ENCODE measurements at places on chromosomes 2 and 18.

- DNase-seq: no peak
Observed at GRCh38 chr18:25298853-25299274, 53.1 kb downstream of the ZNF521 start.

DNA sequence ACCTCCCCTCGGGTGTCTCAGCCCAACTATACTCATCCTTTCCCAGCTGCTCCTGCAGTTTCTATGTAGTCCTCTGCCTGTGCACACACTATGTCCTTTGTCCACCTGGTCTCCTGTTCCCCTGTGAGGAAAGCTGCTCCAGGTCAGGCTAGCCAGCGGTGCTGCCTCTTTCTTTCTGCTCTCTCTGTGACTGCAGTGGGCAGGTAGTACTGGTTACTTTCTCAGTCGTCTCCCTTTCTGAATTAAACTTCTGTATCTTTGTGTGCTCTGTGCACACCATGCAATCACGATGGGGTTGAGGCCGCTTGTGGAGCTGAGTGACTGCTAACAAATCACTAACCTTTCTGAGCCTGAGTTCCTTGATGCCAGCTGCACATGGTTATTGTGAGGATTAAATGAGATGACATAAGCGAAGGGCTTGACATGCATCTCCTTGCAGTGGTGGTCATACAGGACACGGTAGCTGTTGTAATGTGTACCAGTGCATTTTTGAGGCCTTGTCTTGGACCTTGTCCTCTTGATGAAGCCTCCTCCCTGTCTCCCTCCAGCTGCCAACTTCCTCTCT lies 3.5 kb downstream of the FARP2 start:
- DNase-seq: no peak

GRCh38 chr18:76573325-76574025 lies 78.4 kb upstream of the ZNF516 start:
- DNase-seq: no peak

DNA sequence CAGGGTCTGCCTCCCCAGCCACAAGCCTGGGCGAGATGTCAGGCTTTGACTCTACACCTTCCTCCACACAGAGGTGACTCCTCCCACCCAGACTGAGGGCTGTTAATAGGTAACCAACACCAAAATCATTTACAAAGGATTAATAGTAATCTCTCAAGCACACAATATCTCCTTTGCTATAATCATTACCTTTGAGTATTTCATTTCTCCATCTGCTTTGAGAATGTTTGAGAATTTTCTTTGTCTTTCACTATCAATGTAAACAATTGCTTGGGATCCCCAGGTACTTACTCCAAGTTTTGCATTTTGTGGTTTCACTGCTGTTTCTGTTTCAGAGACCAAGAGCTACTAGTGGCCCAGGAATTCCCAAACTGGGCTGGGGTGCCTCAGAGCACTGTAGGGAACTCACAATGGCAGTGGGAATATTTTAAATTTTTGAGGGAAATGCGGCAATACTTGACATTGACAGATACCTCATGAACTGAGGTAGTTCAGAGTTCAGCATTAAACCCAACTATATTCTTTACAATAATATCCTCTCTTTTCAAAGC lies 166.4 kb upstream of the MGAT5 start:
- DNase-seq: no peak

GRCh38 chr2:8300905-8301304 lies 381.0 kb upstream of the ID2 start:
- no peak for DNase-seq

GRCh38 chr2:62554440-62554839 lies 48.4 kb upstream of the TMEM17 start:
- no peak for DNase-seq

DNA sequence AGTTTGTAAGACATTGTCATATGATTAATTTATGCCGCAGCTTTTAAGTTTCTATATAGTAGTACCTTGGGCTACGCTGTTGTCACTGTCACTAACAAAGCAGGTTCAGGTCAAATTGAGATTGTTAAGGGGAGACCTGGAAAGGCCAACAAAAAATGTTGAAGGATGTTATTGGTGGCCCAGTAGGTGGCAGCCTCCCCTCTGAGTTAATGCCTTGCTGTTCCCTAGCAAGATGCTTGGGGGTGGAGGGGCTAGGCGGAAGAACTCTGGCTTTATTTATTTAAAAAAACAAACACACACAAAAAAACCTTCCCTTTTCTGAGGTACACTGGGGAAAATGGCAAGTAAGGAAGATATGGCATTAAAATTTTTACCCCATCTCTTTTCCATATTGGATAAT lies 128.3 kb upstream of the ATP5MC3 start:
- no peak for DNase-seq

- DNase-seq: no peak
Observed at GRCh38 chr18:8609659-8610458, 622 bp downstream of the RAB12 start.

GRCh38 chr2:176781570-176782217 lies 430.9 kb upstream of the HNRNPA3 start:
- DNase-seq: no peak

- no peak for DNase-seq
Observed at GRCh38 chr18:58349650-58350049, 279.2 kb downstream of the ALPK2 start.

- DNase-seq: no peak
Observed at GRCh38 chr2:19031642-19032041, 326.8 kb downstream of the OSR1 start.

- DNase-seq: no peak
Observed at GRCh38 chr18:21557607-21558253, 42.8 kb downstream of the ESCO1 start.

Data from stimulated activated CD4-positive, alpha-beta T cell treated with anti-CD3 and anti-CD28 coated beads, TNF-alpha, amount 100 ng/mL, for 1 hour (primary cell).